Activated B cell treated with CpG ODN at 0.5 μM for 24 hours (primary cell): ENCODE measurements at places on chromosomes 2 and 18. TPM values are rescaled to one million over a fixed set of nuclear protein-coding genes. Genes with fewer than 3 reads are reported as not detected.

DNA sequence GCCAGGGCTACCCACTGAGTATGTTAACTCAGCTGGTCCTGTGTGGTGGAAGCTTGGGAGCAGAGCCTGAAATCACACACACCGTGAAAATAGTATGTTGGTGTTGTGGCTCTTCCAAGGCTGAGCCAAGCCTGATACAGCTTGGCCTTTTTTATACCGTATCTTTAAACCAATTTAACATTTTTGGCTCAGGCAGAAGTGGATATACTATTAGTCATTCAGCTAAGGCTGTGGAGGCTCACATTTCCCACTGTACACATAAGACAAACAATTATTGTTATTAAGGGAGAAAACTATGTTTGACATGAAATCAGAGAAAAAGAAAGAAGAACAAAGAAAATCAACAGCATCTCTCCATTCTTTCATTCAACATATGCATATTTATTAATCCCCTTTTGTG lies 159.0 kb downstream of the BCL11A start:
- peaks cover 52% of the 10 kb centered on the region for H3K4me1 ChIP-seq
- H3K4me3 ChIP-seq: no peak overlapping the region
- H3K27ac ChIP-seq: no peak overlapping the region
- H3K27me3 ChIP-seq: no peaks in the 10 kb centered on the region
- peaks cover 4% of the 10 kb centered on the region for H3K36me3 ChIP-seq

Gene FAM161A
- total RNA-seq: 2.5 TPM in 2 replicates

- H3K36me3 ChIP-seq: no peaks in the 10 kb centered on the region
- no peaks in the 10 kb centered on the region for H3K4me1 ChIP-seq
- no peak overlapping the region for H3K27ac ChIP-seq
- H3K4me3 ChIP-seq: no peak overlapping the region
- DNase-seq: no peak
These were observed 98.3 kb downstream of the MEIS1 start for GRCh38 chr2:66532972-66533868.

- H3K27me3 ChIP-seq: peaks cover 18% of the 10 kb centered on the region
- DNase-seq: no peak
- H3K36me3 ChIP-seq: no peaks in the 10 kb centered on the region
- no peaks in the 10 kb centered on the region for H3K4me1 ChIP-seq
These were observed 161.1 kb upstream of the PKDCC start for GRCh38 chr2:41886757-41887156.

DNA sequence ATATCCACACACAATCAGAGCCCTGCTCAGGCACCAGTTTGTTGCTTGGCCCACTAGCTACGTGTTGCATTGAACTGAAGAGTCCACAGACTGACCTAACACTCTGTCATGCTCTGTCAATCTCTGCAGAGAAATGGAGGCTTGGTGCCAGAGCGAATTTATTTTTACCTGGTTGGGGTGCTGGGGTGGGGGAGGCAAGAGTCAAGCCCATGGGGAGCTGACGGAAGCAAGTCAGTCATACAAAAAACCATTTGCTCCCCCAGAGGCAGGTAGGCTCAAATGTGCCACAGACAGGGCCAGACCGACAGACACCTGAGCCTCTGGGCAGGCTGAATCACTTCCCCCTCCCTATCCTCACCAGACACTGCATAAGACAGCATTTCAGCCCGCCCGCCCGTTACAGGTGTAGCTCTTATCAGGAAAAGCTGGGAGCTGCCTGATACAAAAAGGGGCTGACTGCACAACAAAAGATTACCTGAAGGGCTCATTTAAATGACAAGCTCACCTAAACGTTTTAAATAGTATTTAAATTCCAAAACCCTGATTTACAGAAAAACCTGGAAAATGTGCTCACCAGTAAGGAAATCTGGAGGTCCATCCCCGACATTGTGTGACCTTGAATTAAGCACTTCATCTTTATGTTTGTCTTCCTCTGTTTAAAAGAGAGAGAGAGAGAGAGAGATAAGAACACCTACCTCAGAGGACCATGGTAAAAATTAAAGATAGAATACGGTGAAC lies 2.1 kb upstream of the PCBP1 start:
- H3K27ac ChIP-seq: peak overlapping the region; percentile 100
- peaks cover 53% of the 10 kb centered on the region for H3K4me1 ChIP-seq
- H3K36me3 ChIP-seq: peaks cover 56% of the 10 kb centered on the region
- peak overlapping the region; percentile 96 for H3K4me3 ChIP-seq
- no peaks in the 10 kb centered on the region for H3K27me3 ChIP-seq

- no peaks in the 10 kb centered on the region for H3K4me1 ChIP-seq
- H3K27ac ChIP-seq: no peak overlapping the region
- peaks cover 1% of the 10 kb centered on the region for H3K27me3 ChIP-seq
- H3K4me3 ChIP-seq: no peak overlapping the region
- no peaks in the 10 kb centered on the region for H3K36me3 ChIP-seq
These were observed 110.4 kb downstream of the GRB14 start for GRCh38 chr2:164510895-164511294.

Gene TMEM178A
- not detected in 2 replicates for total RNA-seq

Gene ZNF385B
- not detected in 2 replicates for total RNA-seq

Gene SPAG16
- total RNA-seq: 11.2 and 11.5 TPM in 2 replicates

Gene ARHGAP28
- total RNA-seq: not detected in 2 replicates

DNA sequence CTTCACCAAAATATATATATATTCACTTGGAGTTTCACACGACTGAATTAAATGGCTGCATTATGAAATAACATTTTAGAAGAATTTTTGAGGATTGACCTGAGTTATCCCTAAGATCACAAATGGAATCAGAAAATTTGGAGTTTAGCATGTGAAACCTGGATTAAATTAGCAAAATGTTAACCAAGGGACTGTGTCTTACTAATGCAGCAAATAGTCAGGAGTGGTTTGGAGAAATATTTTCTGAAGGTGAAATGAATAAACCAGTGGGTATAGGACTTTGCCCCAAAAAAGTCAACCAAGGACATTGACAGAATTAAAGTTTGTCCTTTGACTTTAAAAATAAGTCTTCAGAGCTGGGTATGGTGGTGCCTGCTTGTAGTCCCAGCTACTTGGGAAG lies 111.2 kb downstream of the PRPF40A start:
- no peak overlapping the region for H3K4me3 ChIP-seq
- no peaks in the 10 kb centered on the region for H3K27me3 ChIP-seq
- no peaks in the 10 kb centered on the region for H3K36me3 ChIP-seq
- no peaks in the 10 kb centered on the region for H3K4me1 ChIP-seq

DNA sequence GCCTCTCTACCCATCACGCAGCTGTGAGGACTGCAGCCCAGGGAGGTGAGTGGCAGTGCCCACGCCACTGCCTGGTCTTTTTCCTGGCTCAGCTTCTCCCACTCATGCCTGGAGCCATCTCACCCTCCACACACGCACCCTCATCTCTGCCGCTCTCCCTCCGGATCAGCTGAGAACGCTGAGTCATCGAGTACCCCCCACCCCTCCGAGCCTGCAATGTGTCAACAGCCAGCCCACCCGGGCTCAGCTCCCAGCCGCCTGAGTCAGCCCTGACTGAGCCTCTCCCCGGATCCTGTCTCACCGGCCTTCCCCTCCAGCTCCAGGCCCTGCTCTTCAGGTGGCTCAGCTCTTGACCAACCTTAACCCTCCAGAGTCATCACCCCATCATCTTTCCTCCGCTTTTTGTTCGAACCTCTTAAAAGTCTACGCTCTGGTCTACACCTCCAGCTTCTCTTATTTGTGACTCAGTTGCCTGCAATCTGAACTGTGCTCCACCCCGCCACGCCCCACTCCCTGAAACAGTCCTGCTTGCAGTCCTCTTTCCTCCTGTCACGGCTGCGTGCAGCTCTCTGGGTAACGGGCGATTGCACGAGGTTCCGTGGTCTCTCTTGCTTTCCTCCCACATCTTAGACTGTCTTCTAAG lies 94.4 kb upstream of the ASAP2 start:
- H3K27me3 ChIP-seq: peaks cover 1% of the 10 kb centered on the region
- H3K27ac ChIP-seq: no peak overlapping the region

DNA sequence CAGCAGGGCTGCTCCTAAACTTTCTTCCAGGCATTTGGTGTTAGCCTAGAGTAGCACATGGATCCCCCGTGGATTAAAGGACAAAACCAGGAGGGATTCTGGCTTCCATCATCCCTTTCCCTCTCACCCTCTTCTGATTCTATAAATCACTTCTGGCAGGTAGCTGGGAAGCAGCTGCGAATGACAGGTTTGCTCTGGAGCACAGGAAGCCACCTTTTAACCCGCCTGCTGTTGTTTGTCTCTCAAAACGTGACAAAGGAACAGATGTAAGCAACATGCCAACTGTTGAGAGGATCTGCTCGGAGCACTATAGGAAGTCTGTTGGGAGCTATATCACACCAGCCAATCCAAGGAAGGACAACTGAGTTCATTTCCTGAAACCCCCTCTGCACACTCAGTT lies 101.9 kb downstream of the ACTR2 start:
- H3K4me3 ChIP-seq: no peak overlapping the region
- peaks cover 4% of the 10 kb centered on the region for H3K27me3 ChIP-seq
- no peaks in the 10 kb centered on the region for H3K4me1 ChIP-seq
- H3K36me3 ChIP-seq: no peaks in the 10 kb centered on the region
- H3K27ac ChIP-seq: no peak overlapping the region
- DNase-seq: no peak

GRCh38 chr2:127389778-127390435 lies 2.1 kb upstream of the MAP3K2 start:
- peaks cover 16% of the 10 kb centered on the region for H3K36me3 ChIP-seq
- H3K27ac ChIP-seq: peak overlapping the region; percentile 100
- DNase-seq: no peak
- H3K4me3 ChIP-seq: peak overlapping the region; percentile 83
- no peaks in the 10 kb centered on the region for H3K27me3 ChIP-seq

Gene COL4A3
- 15.5 and 18.3 TPM in 2 replicates for total RNA-seq

DNA sequence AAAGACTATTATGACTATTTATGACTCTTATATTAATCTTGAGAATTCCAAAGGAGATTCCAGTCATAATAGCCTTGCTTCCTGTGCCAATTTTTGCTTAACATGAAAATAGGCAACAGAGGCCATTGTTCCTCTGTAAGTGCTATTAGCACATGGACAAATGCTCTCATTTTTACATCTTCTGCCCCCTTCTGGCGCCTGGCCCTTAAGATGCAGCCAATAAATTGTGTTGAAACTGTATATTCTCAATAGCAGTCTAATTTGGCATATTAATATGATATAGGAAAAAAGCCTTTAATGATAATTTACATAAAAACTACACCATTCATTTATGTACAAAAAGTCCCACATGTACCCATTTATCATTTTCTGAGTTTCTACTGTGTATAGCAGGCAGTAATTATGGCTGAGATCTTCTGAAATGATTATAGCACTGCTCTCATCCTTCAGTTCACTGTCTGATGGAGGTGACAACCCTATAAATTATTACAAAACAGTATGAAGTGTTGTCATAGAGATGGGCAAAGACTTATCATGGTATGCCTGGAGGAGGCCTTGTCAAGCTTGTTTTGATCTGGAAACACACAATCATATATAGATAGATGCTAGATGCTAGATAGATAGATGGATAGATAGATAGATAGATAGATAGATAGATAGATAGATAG lies 613.3 kb downstream of the TSN start:
- no peak overlapping the region for H3K4me3 ChIP-seq
- H3K27me3 ChIP-seq: no peaks in the 10 kb centered on the region
- no peaks in the 10 kb centered on the region for H3K36me3 ChIP-seq
- no peak overlapping the region for H3K27ac ChIP-seq
- DNase-seq: no peak

DNA sequence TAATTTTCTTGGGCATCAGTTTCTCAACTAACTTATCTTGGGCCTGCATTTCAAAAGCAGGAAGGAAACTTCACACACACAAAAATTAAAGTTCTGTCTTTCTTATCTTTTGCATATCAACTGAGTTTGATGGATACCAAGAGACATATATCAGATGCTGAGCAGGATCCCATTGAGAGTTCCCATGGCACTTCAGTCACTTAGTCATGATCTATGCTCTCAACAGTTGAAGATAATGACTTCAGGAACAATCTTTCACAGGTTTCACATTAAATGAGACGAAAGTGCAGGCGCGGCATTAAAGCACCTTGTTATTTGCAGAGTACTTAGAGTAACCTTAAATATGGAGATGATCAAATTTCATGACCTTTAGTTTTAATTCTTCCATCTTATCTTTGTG lies 2139.8 kb upstream of the CELF4 start:
- no peaks in the 10 kb centered on the region for H3K36me3 ChIP-seq
- H3K27ac ChIP-seq: no peak overlapping the region
- no peaks in the 10 kb centered on the region for H3K4me1 ChIP-seq
- H3K27me3 ChIP-seq: no peaks in the 10 kb centered on the region

- H3K27ac ChIP-seq: no peak overlapping the region
- H3K36me3 ChIP-seq: no peaks in the 10 kb centered on the region
- DNase-seq: no peak
- H3K4me1 ChIP-seq: no peaks in the 10 kb centered on the region
These were observed 17.4 kb upstream of the CTAGE1 start for GRCh38 chr18:22434973-22435608.
